Activated CD4-positive, alpha-beta T cell treated with anti-CD3 and anti-CD28 coated beads, Interleukin-2, amount 10 ng/mL, durations not matched to agents 7 days and 5 days (primary cell): ENCODE measurements at places on chromosomes 4 and X. TPM values are rescaled to one million over a fixed set of nuclear protein-coding genes. Genes with fewer than 3 reads are reported as not detected.

DNA sequence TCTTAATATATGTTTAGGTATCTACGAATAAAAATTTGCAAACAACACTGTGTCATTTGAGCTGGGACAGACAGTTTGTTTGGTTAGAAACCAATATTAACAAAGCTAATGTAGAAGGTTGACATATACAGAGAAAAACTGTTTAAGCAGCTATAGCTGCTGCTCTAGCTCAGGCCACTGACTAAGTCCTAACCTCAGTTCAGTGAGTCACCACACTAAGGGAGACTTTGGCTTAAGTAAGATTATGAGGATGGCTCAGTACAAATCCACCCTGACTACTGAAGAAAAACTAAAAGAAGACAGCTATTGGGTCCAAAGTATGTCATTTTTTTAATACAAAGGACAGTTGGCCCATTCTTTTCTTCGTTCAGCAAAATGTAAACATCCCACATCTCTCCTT, 717.3 kb upstream of the ACTRT1 start:
- H3K4me3 ChIP-seq, result no peak overlapping the region
- no peaks in the 10 kb centered on the region for H3K4me1 ChIP-seq
- no peaks in the 10 kb centered on the region for H3K36me3 ChIP-seq
- no peak for DNase-seq

GRCh38 chr4:80926446-80926845, 104.1 kb upstream of the BMP3 start:
- no peaks in the 10 kb centered on the region for H3K27me3 ChIP-seq
- no peaks in the 10 kb centered on the region for H3K36me3 ChIP-seq
- no peak for DNase-seq
- no peak overlapping the region for H3K4me3 ChIP-seq

DNA sequence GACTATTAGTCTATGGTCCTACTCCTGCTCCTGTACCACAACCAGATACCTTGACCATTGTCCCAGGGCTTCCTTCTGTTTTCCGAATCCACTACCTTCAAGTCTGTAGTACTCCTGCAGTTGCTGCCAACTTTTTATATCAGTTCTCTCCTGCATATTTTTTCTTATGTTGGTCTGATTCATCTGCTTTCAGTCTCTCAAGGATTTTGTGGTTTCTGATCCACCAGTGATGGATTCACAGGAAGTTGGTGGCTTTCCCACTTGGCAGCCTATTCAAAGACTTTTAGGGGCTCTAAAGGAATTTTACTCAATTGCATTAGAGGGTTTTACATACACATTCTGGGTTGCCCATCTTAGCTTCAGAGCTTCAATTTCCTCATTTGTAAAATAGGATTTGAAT, 23.6 kb downstream of the KIF4A start:
- no peak for DNase-seq
- no peak overlapping the region for H3K4me3 ChIP-seq
- H3K4me1 ChIP-seq, result no peaks in the 10 kb centered on the region

The CD40LG gene
- 139 TPM for total RNA-seq

The ENPEP gene
- not detected for total RNA-seq

GRCh38 chr4:25941457-25942221, 27.6 kb downstream of the SMIM20 start:
- no peak for DNase-seq
- peaks cover 11% of the 10 kb centered on the region for H3K36me3 ChIP-seq
- H3K27me3 ChIP-seq, result no peaks in the 10 kb centered on the region
- no peak overlapping the region for H3K4me3 ChIP-seq
- H3K27ac ChIP-seq, result no peak overlapping the region

DNA sequence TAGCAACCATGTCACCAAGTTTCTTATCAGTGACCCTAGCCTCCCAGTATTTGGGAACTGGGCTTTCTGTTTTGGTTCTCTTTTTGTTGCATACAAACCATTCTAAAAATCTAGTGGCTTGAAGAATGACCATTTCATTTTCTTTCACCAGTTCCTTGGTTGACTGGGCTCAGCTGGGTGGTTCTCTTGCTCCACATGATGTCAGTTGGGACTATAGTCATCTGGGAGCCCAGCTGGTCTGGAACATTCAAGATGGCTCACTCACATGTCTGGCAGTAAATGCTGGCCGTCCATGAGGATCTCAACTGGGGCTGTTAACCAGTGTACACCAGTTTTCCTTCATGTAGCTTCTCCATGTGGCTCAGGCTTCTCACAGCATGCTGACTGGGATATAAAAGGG, 27.6 kb upstream of the MBTPS2 start:
- DNase-seq, result no peak
- H3K4me1 ChIP-seq, result no peaks in the 10 kb centered on the region
- H3K27me3 ChIP-seq, result no peaks in the 10 kb centered on the region
- H3K27ac ChIP-seq, result no peak overlapping the region
- H3K4me3 ChIP-seq, result no peak overlapping the region

The TMSB15A gene
- total RNA-seq, result 0.42 TPM

The ESX1 gene
- total RNA-seq, result not detected

The QDPR gene
- total RNA-seq, result 26.8 TPM

GRCh38 chrX:56068274-56068758, 163.8 kb upstream of the KLF8 start:
- no peak overlapping the region for H3K4me3 ChIP-seq
- peak overlapping the region; percentile 83 for H3K27ac ChIP-seq
- H3K27me3 ChIP-seq, result no peaks in the 10 kb centered on the region
- peak; percentile 8 for DNase-seq

DNA sequence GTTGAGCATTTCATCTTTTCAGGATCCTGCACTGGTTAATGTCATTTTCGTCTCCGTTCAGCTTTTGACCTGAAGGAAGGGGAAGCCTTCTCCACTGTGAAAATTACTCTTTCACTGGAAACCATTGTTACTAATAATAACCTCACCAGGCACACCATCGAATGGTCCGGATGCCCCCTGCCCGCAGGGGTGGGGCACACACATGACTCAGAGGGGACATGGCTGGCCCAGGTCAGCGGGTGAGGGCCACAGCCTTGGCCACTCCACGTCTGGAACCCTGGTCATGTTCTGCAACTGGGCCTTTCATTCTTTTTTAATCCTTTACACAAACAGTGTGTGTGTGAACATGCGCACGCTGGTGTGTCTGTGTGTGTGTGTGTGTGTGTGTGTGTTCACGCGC, 191.8 kb downstream of the BCOR start:
- DNase-seq, result no peak
- no peaks in the 10 kb centered on the region for H3K36me3 ChIP-seq
- H3K4me1 ChIP-seq, result peaks cover 8% of the 10 kb centered on the region
- no peak overlapping the region for H3K4me3 ChIP-seq
- no peak overlapping the region for H3K27ac ChIP-seq

GRCh38 chr4:81982846-81983540, 390.8 kb downstream of the HNRNPD start:
- H3K27ac ChIP-seq, result no peak overlapping the region
- H3K4me1 ChIP-seq, result no peaks in the 10 kb centered on the region
- H3K27me3 ChIP-seq, result no peaks in the 10 kb centered on the region
- no peaks in the 10 kb centered on the region for H3K36me3 ChIP-seq
- H3K4me3 ChIP-seq, result no peak overlapping the region
- no peak for DNase-seq

DNA sequence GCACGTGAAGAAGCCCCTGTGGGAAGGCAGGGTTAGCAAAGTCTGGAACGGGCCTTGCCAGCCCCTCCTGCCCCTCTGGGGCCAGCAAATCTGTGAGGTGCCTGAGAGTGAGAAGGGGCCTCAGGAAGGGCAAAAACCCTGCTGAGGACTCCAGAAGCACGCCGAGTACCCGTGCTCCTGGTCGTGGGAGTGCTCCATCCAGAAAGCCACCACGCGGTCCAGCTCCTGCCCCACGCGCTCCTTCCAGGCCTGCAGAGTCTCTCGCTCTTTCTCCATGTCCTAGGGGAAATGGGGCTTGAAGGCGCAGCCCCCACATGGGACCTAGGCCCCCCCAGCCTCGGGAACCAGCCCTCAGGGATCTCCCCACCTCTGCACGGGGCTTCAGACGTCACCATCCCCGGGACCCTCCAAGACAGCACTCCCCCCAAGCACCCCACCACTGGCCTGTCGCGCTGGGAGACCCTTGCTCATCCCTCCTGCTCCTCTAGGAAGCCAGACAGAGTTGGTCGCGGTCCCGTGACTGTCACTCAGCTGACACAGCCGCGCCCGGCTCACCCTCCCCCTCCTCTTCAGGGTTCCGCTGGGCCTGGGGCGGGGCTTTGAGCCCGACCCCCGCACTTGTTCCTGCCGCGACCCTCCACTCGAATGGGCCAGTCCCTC, at the start of gene RENBP:
Gene RENBP (minus strand): TSS at position 504 of the 660 bp plus-strand sequence. CDS start 33 bp downstream, at position 471.
- DNase-seq, result peak; percentile 50
- no peaks in the 10 kb centered on the region for H3K27me3 ChIP-seq
- H3K4me3 ChIP-seq, result peak within 1 kb of the TSS; percentile 81
- peaks cover 10% of the 10 kb centered on the region for H3K36me3 ChIP-seq

The ITGB1BP2 gene
- 4.7 TPM for total RNA-seq

DNA sequence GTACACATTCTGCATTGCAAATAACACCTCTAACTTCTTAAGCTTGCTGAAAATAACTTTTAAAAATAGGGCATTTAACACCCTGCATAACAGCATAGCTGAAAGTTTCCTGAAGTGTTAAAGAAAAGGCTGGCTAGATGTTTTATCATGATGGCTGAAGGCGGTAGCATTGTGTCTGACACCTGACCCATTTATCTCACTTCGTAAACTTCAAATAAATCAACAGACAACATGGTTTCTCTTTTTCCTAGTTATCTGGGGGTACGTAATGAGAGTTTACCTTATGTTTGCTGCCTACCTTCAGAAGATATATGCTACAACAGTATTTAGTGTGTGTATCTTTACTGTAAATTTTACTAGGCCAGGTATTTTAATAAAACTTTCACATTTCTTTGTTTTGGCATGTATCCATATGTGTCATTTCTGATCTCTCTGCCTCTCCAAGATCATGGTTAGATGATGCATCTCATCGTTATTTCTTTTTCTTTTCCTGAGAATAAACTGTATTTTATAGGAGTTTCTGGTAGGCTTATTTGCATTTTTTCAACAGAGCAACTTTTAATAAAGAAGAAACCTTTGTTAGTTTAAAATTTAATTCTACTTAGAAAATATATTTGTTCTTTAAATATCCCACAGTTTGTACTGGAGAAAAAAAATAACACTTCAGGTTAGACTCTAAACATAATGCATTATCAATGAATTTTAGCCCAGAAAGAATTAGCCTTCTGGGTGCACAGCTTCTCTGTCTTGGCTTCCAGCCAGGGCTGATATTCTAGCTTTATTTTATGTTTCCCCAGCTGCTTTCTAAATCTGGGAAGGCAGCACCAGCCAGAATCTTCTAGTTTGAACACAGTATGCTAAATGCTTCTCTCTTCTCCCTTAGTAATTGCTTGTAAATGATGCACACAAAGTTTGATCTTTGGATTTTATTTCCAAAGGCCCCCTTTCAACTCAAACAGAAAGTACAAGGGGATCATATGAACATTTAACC, 2.9 kb downstream of the NDST4 start:
- H3K27ac ChIP-seq, result no peak overlapping the region
- H3K27me3 ChIP-seq, result no peaks in the 10 kb centered on the region
- H3K4me3 ChIP-seq, result no peak overlapping the region
- DNase-seq, result no peak
- H3K36me3 ChIP-seq, result no peaks in the 10 kb centered on the region
- H3K4me1 ChIP-seq, result no peaks in the 10 kb centered on the region

GRCh38 chrX:135015523-135016245, 6.7 kb downstream of the RTL8B start:
- no peaks in the 10 kb centered on the region for H3K36me3 ChIP-seq
- H3K4me3 ChIP-seq, result no peak overlapping the region
- DNase-seq, result no peak
- H3K27me3 ChIP-seq, result peaks cover 15% of the 10 kb centered on the region
- no peaks in the 10 kb centered on the region for H3K4me1 ChIP-seq
- no peak overlapping the region for H3K27ac ChIP-seq

The TCEAL7 gene
- not detected for total RNA-seq

The NEUROG2 gene
- not detected for total RNA-seq

DNA sequence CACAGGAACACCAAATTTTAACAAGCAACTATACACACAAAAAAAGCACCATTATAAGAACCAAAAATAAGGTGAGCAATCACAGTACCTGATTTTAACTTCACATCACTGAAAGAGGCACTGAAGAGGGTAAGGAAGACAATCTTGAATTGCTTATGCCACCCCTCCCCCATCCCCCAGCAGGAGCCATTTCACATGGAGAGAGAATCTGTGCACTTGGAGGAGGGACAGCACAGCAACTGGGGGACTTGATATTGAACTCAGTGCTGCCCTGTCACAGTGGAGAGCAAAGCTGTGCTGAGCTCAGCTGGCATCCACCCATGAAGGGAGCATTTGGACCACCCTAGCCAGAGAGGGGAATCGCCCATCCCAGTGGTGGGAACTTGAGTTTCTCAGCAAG, 56.0 kb downstream of the NUDT11 start:
- peaks cover 4% of the 10 kb centered on the region for H3K4me1 ChIP-seq
- no peak overlapping the region for H3K27ac ChIP-seq
- no peak overlapping the region for H3K4me3 ChIP-seq
- no peaks in the 10 kb centered on the region for H3K27me3 ChIP-seq
- no peaks in the 10 kb centered on the region for H3K36me3 ChIP-seq
- DNase-seq, result no peak

GRCh38 chr4:149264093-149264733, 551.4 kb downstream of the IQCM start:
- DNase-seq, result peak; percentile 22
- H3K36me3 ChIP-seq, result no peaks in the 10 kb centered on the region
- no peak overlapping the region for H3K27ac ChIP-seq
- no peaks in the 10 kb centered on the region for H3K27me3 ChIP-seq
- no peaks in the 10 kb centered on the region for H3K4me1 ChIP-seq

GRCh38 chr4:11480683-11481082, 52.0 kb upstream of the HS3ST1 start:
- H3K4me3 ChIP-seq, result no peak overlapping the region
- no peaks in the 10 kb centered on the region for H3K36me3 ChIP-seq
- no peak overlapping the region for H3K27ac ChIP-seq
- peaks cover 16% of the 10 kb centered on the region for H3K4me1 ChIP-seq
- DNase-seq, result peak; percentile 36

- H3K27me3 ChIP-seq, result no peaks in the 10 kb centered on the region
- no peak overlapping the region for H3K4me3 ChIP-seq
- no peaks in the 10 kb centered on the region for H3K4me1 ChIP-seq
- H3K36me3 ChIP-seq, result no peaks in the 10 kb centered on the region
- H3K27ac ChIP-seq, result no peak overlapping the region
Measured at GRCh38 chr4:22408474-22408873, 107.4 kb downstream of the ADGRA3 start.

The GPRASP3 gene
- 1.4 TPM for total RNA-seq

DNA sequence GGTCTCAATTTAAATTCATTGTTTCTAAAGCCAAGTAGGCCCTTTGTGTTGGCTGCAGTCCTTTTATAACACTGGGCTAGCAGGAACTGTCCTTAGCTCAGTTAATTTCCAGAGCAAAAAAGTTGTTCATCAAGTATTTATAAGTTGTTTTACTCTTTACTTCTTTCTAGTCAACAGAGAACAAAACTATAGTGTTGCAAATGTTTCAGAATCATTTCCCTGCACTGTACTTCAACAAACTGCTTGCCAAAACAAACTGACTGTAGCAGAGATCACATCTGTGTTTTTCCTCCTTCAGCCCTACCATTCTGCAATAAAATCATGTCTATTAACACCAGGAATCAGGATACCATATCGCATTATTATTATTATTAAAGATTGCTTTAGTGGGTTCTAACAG, 168.5 kb upstream of the SH3RF1 start:
- peaks cover 3% of the 10 kb centered on the region for H3K4me1 ChIP-seq
- no peak overlapping the region for H3K4me3 ChIP-seq
- peaks cover 22% of the 10 kb centered on the region for H3K36me3 ChIP-seq
- H3K27ac ChIP-seq, result no peak overlapping the region
- DNase-seq, result no peak

- H3K4me3 ChIP-seq, result peak overlapping the region; percentile 89
- peak overlapping the region; percentile 96 for H3K27ac ChIP-seq
- peaks cover 31% of the 10 kb centered on the region for H3K4me1 ChIP-seq
- DNase-seq, result no peak
- no peaks in the 10 kb centered on the region for H3K27me3 ChIP-seq
Measured at GRCh38 chr4:83013420-83013867, 2.8 kb upstream of the LIN54 start.
